ENCODE measurements at places on chromosomes 12 and 14. TPM values are rescaled to one million over a fixed set of nuclear protein-coding genes. Genes with fewer than 3 reads are reported as not detected.

DNA sequence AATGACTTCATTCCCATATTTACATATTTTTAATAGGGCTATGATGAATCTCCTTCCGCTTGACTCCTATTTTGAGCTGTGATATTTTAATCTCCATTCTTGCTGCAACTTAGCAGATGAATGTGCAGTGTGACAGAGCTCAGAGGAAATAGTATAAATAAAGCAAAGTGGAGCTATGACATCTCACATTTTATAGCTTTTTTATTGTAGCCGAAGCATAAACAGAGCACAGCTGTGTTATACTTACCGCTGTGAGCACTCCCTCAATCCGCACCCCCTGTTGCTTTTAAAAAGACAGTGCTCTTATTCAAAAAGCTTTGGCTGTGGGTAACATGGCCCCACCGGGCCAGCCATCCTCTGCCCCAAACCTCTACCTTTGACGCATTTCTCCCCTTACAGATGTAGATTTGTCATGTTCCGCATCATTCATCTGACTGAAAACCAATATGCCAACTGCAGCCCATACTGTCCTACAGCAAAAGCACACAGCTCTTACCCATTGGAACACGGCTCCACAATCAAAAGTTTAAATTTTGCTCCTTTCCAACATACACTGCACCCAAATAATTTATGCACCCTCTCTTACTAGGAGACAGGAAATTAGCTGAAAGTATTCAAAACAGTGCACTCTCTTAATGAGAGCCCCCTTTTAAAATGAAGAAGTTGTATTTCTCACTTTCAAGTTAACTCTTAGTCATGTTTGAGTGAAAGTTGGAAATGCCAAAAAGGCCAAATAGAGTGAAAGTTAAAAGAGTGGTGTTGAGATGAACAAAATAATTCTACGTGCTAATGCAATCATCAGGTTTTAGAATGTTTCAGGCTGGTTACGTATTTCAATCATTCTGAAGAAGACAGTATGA lies 429.3 kb upstream of the SOX5 start:
- H3K36me3 ChIP-seq = no peaks in the 10 kb centered on the region
- H3K27me3 ChIP-seq = no peaks in the 10 kb centered on the region
- H3K27ac ChIP-seq = no peak overlapping the region
- DNase-seq = no peak
- no peaks in the 10 kb centered on the region for H3K4me1 ChIP-seq

DNA sequence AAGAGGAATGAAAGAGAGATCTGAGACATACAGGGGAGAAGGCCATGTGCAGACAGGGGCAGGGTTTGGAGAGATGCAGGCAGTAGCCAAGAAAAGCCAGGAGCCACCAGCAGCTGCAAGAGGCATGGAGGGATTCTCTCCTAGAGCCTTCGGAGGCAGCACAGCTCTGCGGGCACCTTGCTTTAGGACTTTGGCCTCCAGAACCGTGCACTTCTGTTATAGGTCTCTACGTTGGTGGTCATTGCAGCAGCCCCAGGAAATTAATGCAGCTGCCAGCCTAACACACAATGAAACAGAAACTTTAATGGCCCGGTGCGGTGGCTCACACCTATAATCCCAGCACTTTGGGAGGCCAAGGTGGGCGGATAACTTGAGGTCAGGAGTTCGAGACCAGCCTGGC lies 14.7 kb upstream of the VRK1 start:
- DNase-seq = no peak
- H3K27ac ChIP-seq = no peak overlapping the region
- no peaks in the 10 kb centered on the region for H3K36me3 ChIP-seq
- H3K4me3 ChIP-seq = no peak overlapping the region

DNA sequence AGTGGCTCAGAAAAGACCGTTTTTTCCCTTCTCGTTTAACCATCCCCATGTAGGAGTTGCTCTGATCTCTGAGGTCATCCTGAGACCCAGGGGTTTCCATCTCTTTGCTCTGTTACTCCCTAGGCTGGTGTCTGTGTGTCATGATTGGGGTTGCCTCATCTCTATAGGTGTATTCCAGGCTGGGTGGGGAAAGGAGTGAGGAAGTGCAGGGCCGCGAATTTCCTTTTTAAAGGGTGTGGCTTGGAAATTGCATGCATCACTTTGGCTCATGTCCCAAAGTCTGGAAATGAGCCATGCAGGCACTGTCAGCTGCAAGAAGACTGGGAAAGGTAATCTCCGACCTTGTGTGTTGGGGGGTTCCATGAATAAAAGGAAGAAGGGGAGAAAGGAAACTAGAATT lies 201.9 kb downstream of the AACS start:
- no peak overlapping the region for H3K4me3 ChIP-seq
- H3K27ac ChIP-seq = no peak overlapping the region
- H3K27me3 ChIP-seq = no peaks in the 10 kb centered on the region
- no peaks in the 10 kb centered on the region for H3K4me1 ChIP-seq
- no peaks in the 10 kb centered on the region for H3K36me3 ChIP-seq
- DNase-seq = no peak

DNA sequence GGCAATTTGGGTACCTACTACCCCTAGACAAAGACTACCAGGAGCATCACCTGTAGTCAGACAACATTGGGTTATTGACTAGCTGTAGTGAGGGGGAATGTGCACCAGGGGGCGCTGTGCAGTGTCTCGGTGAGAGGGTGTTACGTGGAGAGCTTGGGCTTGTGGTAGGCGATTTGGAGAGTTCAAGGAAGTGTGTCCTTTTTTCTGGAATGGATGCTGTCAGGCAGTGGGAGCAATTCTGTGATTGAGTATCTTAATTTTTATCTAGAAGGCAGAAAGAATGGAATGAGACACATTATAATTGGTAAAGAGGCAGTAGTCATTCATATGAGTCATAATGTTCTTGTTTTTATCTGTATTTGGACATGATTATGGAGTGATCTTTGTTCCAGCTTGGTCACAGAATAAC lies 187.7 kb downstream of the GALC start:
- H3K4me1 ChIP-seq = no peaks in the 10 kb centered on the region
- no peak overlapping the region for H3K27ac ChIP-seq
- H3K36me3 ChIP-seq = no peaks in the 10 kb centered on the region
- DNase-seq = peak; percentile 56

- no peaks in the 10 kb centered on the region for H3K4me1 ChIP-seq
- H3K36me3 ChIP-seq = no peaks in the 10 kb centered on the region
- no peak overlapping the region for H3K4me3 ChIP-seq
- no peak for DNase-seq
- no peak overlapping the region for H3K27ac ChIP-seq
- H3K27me3 ChIP-seq = no peaks in the 10 kb centered on the region
Measured at GRCh38 chr14:35374263-35374712, 30.3 kb downstream of the NFKBIA start.

The GLT8D2 gene
- total RNA-seq = 1.2 TPM

The LUM gene
- total RNA-seq = 18.1 TPM

The HOXC6 gene
- not detected for total RNA-seq

The TAS2R8 gene
- not detected for total RNA-seq

Measured in liver (tissue), 10 donors.